ENCODE measurements at places on chromosomes 12 and 14.

DNA sequence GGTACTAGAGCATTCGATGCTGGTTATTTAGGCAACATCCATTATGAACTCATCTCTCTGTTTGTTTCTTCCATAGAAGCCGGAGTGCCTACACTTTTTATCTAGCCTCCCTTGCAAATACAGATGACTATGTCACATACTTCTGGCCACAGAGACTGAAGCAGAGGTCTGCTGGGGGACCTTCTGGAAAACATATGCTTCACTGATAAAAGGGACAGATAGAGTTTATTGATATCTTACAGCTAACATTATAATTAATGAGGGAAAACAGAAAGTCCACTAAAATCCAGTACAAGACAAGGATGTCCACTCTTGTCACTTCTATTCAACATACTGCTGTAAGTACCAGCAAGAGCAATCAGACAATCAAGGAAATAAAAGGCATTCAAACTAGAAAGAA lies 104.3 kb upstream of the FAR2 start:
- DNase-seq, result no peak

DNA sequence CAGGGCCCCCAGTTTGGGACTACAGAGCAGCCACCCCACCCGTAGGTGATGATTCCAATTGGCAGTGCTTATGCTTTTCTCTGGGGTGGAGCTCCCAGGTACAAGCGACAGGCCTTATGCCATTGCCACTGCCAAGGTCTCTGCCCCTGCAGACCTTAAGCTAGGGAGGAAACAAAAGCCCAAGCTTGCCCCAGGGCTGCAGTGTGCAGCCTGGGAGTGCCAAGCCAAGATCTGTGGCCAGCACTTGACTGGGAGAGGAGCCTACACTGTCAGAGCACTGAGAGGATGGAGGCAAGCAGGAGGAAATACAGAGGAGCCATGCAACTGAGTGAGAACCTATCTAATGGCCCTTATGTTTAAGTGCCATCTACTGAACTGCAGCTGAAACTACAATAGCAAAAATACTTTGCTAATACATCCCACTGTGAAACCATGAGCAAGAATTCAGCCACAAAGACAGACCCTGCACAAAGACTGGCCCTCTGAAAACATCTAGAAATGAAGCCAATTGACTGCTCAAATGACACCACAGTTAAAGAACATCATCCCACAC lies 17.7 kb upstream of the ASCL1 start:
- DNase-seq, result no peak

DNA sequence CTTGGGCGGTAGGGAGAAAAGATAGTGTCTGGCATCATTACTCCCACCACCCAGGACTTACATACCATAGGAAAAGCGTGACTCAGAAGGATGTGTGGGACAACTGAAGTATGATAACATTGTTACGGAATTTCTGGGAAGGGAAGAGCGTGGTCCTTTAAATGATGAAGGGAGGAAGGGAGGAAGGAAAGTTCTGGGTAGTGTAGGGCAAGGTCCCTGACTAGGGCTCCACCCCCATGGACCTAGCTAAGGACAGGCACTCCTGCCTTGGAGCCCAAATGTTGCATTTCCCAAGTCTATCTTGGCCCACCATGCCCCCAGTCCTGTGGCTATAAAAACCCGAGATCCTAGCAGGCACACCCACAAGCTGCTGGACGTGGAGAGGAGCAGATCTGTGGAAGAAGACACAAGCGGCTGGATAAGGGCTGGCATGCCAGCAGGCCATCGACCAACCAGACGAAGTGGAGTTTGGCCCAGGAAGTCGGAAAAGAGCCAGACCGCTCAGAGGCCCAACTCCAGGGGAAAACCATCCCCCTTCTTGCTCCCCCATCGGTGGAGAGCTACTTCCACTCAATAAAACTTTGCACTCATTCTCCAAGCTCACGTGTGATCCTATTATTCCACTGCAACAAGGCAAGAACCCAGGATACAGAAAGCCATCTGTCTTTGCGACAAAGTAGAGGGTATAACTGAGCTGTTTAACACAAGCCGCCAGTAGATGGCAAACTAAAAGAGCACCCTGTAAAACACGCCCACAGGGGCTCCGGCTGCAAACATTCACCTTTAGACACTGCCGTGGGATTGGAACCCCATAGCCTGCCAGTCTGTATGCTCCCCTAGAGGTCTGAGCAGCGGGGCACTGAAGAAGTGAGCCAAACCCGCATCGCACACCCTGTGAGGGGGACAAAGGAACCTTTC lies 23.0 kb upstream of the RAB21 start:
- no peak for DNase-seq

GRCh38 chr12:94175763-94176668 lies 27.6 kb downstream of the PLXNC1 start:
- no peak for DNase-seq

- DNase-seq, result no peak
These were observed 45.3 kb upstream of the NAA30 start for GRCh38 chr14:57345106-57345505.

GRCh38 chr12:45568808-45569207 lies 160.7 kb upstream of the ARID2 start:
- no peak for DNase-seq

DNA sequence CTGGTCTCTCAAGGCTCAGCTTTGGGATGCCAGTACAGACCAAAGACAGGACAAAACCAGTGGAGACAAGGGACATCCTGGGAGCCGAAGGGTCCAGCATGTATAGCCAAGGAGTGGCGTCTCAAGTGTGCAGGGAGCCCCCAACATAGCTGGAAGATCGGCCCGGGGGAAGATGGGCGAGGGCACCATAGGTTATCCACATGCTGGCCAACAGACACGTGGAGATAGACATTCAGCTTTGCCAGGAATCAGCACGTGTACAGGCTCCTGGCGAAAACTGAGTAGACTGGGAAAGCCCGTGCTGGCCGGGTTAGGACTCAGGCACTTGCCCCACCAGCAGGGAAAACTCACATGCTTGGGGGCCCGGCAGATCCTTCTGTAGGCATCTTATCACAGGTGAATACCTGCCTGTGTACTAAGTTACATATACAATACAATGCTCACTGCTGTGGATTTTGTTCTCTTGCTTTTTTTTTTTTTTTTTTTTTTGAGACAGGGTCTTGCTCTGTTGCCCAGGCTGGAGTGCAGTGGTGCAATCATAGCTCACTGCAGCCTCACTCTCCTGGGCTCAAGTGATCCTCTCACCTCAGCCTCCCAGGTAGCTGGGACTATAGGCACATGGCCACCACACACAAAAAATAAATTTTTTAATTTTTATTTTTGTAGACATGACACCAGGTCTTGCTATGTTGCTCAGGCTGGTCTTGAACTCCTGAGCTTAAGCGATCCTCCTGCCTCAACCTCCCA lies 5.6 kb upstream of the ANKRD9 start:
- no peak for DNase-seq

DNA sequence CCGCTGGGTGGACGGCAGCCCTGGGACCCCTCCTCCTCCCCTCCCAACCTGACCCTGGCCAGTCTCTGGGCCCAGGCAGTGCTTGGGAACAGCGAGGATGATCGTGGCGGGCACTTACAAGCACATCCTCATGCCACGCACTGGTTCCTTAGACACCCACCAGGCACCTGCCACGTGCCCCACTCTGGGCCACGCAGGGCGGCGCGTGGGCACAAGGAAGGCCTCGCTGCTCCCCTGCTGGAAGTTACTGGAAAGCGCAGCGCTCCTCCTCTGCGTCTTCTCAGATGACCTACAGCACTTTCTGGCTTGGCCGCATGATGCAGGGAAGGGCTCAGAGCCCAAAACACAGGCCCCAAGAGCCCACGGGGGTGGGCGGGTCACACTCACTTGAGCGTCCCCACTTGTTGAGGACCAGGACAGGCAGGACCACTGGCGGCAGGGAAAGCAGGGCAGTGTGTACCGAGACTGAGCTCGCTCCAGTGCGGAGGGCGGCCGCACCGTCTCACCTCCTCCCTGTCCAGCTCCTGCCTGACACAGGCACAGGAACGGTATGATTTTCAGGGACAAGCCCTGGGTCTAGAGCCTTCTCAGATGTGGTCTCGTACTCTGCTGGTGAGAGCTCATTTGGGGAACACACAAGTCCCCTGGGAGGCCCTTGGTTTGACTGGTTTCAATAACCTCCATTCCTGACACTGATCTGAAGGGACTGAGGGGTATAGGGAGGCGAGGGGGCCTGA lies 128.3 kb upstream of the EVL start:
- DNase-seq, result no peak

- DNase-seq, result no peak
These were observed 102.7 kb downstream of the CMKLR1 start for GRCh38 chr12:108236366-108236765.

DNA sequence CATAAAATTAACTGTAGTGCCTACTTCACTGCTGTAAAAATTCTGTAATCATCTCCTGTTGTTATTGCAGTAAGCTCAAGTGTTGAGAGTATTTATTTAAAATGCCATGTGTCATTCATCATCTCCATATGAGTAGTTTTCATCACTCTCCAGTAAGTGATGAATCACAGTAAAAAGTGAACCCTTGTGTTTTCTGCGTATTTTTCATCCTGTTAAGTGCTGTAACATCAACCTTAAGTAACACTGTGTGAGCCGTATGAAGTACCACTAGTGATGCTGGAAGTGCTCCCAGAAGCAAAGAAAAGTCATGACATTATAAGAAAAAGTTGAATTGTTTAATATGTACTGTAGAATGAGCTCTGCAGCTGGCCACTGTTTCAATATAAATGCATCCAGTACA lies 55.4 kb downstream of the SLCO1B3 start:
- DNase-seq, result no peak

GRCh38 chr14:92316937-92317336 lies 6.0 kb upstream of the SLC24A4 start:
- no peak for DNase-seq

GRCh38 chr14:92121207-92121669 lies 268 bp downstream of the NDUFB1 start:
- DNase-seq, result no peak

DNA sequence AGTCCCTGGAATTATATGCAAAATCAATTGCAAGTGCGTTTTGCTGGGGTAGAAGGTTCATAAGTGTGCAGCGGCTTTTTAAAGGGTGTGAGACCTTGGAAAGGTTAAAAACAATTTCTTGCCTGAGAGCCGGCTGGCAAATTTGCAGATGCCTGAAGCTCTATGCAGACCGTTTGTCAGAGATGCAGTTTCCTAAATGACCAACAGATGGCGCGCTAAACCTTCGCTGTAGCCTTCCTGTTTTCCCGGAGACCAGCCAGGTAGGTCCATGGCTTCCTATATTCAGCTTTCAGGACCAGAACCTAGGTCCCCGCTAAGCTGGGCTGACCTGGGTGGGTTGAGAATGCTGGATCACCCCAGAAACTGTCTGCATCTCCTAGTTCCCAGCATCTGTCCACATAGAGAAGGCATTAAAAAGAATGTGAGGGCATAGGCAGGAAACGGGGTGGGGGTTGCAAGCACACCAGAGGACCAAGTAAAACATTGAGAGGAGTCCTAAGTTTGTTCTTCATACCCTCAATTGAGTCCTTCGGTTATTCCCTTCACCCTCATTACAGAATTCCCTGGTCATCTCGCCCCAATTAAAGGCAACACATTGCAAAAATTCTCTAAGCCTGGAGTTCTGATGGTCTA lies 5.7 kb upstream of the NOS1 start:
- DNase-seq, result peak; percentile 18

DNA sequence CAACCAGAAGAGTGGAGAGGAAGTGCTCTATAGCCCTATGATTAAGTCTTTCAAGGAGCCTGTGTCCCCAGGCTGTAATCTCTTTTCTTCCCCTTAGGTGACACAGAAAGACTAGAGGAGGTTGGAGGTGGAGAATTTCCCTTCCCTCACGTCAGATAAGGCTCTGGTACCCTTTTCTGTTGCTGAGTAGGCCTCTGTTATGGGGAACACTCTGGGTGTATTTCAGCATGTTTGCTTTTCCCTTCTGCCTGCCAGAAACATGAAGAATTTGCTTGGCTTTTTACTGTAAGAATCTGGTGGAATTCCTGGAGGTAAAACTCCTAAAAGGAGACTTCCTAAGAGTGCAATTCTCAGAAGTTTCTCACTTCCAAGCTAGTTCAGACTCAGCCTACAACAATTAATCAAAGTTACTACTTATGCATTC lies 58.3 kb downstream of the SIX1 start:
- no peak for DNase-seq

GRCh38 chr12:11621797-11622423 lies 27.6 kb upstream of the ETV6 start:
- DNase-seq, result no peak

GRCh38 chr12:6330192-6330591 lies 11.7 kb downstream of the TNFRSF1A start:
- no peak for DNase-seq

DNA sequence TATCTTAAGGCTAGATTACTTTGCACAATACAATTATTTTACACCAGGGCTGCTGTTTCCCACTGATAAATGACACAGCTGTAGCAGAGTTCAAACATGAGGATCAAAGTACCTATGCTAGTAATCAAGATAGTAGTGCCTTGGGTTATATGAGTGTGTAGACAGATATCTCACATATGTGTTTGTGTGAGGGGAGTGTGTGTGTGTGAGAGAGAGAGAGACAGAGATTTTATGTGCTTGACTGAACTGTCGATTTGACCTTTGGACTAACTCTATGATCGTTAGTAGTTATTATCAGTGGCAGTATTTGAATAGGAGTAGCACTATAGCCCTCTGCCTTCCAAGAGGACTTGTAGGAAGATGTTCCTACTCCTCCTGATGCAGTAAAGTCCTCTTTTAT lies 15.5 kb downstream of the PLEKHA5 start:
- no peak for DNase-seq

- no peak for DNase-seq
These were observed 63.5 kb downstream of the GALNT16 start for GRCh38 chr14:69323266-69323998.

DNA sequence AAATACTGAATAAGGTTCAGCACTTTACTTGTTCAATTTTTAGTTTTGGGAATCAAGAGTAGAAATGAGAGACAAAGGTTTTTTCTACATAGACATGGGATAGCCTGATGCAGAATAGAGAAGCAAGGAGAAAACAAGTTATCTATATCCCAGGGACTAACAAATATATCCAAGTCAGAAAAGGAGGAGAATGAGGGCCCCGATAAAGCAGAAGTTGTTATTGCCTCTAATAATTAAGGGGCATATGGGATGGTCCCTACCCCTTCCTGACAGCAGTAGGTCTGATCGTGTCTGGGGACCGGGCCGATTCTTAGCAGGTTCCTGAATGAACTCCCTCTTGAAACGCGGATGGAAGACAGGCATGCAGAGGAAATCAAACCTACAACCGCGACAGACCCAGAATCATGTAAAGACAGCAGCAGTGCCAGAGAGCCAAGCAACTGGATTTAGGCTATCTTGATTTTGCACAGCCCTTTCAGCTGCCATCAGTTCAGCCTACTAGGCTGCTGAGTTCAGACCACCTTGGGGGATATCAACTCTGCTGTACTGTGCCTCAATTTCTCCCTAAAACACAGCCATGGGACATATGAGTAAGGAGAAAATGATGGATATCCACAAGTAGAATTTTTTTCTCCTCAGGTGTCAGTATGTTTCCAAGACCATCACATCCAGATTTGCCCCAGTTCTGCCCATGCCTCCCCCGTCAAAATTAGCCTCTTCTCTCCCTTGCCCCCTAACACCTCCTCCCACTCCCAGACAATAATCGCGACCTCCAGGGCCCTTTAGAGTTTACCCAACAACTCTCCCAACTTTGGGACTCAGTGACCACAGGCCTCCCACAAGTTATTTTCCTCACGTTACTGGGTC lies 706 bp downstream of the PRMT5 start:
- DNase-seq, result no peak
